Spinal cord (tissue), 10 donors: ENCODE measurements at places on chromosomes 6 and 20.

GRCh38 chr20:2911200-2911599 lies 37.9 kb downstream of the PTPRA start:
- DNase-seq = no peak

- no peak for DNase-seq
Observed at GRCh38 chr6:16903470-16903869, 142.2 kb upstream of the ATXN1 start.

DNA sequence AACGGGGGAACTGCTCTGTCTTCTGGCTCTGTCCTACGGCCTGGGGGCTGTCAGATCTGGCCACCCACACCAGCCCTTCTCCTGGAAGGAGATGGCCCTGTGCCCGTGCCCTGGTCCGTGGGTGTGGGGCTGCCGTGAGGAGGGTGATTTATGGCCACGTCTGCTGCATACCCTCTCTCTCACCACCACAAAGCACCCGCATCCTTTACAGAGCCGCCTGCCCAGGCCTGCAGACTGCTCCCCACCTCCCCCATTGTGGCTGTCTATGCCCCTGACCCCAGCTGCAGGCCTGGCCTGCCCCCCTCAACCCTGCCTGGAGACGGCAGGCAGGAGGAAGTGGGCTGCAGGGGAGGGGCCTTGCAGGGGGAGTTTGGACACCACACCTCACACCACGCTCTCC lies 72.7 kb upstream of the GATA5 start:
- DNase-seq = no peak

- no peak for DNase-seq
Observed at GRCh38 chr6:148543540-148543939, 200.9 kb downstream of the SASH1 start.

DNA sequence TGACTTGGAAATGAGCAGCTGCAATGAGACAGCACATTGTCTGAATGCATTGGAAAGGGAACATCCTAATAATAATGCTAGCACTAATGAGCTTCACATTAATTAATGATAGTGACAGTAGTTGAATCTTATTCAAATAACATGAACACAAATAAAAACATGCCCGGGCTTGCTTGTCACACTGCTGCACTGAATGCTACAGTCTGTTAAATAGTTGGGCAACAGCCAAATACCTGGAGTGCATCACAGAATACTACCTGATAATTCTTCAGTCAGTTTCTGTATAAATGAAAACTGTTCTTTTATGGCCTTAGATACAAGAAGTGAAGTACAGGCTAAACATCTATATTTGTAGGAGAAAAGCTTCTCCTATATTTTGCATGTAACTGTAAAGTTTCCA lies 458.7 kb downstream of the RNF144B start:
- no peak for DNase-seq

DNA sequence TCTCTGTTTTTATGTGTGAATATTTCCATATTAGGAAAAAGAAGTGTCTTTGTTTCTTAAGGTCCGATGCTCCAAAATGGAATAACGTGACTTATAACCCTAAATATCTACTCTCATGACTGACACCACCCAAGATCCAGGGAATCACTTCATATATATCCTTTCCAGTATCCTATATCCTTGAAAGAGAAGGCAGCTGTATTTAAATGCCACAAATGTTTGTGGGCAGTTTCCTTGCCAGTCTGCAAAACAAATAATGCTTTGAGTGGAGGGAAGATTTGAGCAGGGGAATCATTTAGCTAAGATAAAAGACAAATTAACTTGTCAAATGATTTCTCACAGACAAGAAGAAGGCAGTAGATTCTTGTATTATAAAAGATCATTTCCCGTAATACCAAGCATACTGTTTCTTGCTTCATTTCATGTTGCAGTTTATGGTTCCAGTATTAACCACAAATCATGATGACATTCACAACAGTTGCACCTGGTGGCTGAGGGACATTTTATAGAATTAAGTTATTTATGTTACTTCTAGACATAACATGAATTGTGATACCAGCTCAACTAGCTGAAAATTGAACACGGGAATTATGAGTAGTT lies 30.0 kb upstream of the FABP7 start:
- no peak for DNase-seq

- no peak for DNase-seq
Observed at GRCh38 chr6:157514659-157515496, 133.9 kb downstream of the ZDHHC14 start.

- no peak for DNase-seq
Observed at GRCh38 chr6:138442663-138443062, 38.6 kb downstream of the HEBP2 start.

DNA sequence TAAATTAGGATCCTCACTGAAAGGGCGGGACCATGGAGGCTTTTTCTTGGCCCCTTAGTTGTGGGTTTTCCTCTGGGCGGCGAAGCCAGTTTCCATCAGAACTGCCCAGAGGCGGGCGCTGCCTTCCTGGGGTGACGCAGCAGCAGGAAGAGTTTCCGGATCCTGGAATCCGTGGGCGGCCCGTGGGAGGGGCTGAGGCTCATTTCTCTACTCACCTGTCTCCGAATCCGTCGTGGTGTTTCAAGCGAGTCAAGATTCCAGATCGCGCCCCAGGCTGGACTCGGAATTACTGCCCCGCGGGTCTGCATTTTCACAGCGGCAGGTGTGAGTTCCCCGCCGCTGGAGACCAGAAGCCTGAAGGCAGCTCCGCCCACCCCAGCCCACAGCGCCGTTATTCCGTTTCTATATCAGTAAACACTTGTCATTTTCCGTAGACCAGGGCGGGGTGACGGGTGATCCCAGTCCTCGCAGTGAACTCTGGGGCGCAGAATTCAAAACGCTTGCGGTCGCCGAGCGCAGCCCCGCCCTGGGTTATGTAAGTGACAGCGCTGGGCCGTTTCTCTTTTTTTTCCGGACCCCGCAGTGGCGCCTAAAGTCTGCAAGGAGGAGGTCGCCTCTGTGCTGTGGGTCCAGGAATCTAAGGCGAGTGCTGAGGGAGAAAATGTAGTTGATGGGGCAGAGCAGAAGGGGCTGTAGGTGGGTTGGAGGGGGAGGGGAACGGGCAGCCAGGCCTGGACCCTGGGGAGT lies 27.2 kb upstream of the POU5F1 start:
- peak; percentile 45 for DNase-seq

GRCh38 chr6:115821798-115822197 lies 238.9 kb downstream of the FRK start:
- DNase-seq = no peak

DNA sequence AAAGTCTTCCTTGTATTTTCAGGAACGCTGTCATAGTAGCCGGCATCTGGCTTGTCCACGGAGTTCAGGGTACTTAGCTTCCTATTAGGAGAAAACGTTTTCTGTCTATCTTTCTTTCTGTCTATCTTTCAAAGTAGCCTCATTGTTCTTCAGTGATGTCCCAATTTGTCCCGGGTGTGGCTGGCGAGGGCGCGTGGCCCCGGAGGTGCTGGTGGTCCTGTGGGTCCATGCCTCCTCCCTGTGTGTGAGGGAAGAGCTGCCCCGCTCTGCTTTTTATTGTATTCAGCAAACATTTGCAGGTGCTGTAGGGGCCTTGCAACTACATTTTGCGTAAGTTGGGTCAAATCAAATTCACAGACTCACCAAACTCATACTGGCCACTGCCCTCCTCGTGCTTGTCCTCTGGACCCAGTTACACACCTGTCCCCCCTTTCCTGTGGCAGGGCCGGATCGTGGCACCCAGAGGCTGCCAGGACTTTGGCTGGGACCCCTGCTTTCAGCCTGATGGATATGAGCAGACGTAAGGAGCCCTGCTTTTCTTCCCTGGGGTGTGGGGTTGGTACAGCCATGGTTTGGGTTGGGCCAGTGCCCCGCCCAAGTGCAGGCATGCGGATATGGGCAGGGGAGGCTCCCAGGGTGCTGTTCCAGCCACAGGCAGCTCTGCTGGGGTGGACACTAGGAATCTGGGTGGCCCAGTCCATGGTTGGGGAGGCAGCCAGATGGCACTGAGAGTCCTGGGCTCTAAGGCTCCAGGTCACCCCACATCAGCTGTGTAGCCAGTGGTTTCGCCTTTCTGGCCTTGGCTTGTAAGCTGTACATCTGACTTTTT lies 12.3 kb downstream of the ITPA start:
- DNase-seq = no peak

GRCh38 chr6:68635706-68636513 lies 828 bp downstream of the ADGRB3 start:
- peak; percentile 84 for DNase-seq

DNA sequence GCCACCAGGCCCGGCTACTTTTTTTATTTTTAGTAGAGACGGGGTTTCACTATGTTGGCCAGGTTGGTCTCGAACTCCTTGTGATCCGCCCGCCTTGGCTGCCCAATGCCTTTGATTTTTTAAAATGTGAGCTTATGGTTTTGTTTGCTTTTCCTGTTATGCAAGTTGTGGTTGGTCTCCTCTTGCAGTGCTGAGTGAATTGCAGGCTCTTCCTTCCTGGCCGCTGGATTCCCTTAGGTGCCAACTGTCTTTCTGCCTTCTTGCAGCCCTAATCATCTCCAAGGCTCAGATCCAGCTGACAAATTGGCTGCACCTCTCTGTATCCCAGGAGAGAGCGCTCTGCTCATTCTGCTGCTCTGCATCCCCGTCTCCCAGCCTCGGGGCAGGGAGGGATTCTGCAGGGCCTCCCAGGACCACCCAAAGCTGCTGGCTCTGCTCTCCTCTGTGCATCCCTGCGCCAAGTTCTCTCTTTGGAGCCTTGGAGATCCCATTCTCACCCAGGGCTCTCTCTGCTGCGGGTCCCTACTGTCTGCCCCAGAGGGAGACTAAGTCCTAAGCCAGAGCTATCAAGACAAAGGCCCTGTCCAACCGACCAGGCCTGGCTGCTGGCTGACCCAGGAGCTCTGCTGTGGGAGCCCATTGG lies 14.1 kb upstream of the EMILIN3 start:
- peak; percentile 76 for DNase-seq

DNA sequence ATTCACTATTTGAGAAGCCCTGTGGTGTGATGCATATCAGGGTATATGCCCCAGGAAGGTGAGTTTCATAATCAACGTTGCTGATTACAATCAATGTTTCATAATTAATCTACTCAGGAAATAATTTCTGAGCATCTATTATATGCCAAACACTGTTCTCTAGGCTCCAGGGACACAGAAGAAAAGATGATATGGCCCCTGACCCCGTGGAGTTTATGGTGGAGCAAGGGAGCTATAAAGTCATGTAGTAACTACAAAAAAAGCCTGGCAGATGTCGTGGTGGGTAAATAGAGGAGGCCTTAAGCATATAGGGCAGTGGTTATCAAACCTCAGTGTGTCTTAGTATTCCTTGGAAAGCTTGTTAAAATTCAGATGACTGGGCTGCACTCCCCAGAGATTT lies 40.1 kb upstream of the BCAS1 start:
- DNase-seq = no peak

DNA sequence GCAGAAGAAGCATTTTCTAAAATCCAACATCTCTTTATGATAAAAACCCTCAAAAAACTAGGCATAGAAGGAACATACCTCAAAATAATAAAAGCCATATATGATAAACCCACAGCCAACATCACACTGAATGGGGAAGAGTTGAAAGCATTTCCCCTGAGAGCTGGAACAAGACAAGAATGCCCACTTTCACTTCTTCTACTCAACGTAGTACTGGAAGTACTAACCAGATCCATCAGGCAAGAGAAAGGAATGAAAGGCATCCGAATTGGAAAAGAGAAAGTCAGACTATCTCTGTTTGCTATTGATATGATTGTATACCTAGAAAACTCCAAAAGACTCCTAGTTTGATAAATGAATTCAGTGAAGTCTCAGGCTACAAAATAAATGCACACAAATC lies 7.9 kb upstream of the CDK19 start:
- no peak for DNase-seq

GRCh38 chr20:35465976-35466375 lies 10.6 kb downstream of the CEP250 start:
- no peak for DNase-seq

- no peak for DNase-seq
Observed at GRCh38 chr6:6131492-6132109, 124.9 kb upstream of the NRN1 start.

DNA sequence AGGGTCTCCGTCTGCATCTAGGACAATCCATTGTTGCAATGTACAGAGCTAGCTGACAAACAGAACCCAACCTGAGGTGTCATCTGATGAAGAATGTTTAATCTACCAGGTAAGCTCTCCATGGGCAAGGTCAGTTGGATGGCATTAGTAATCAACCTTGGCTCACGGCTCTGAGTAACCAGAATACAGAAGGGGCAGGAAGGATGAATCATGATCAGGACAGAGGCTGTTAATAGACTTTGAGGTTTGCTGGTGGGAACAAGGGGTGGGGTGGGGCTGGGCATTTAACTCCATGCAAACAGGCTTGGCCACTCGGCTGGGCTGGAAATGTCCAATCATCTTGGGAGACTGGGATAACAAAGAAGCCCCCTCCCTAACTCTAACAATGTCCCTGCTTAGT lies 77.1 kb upstream of the MRPS10 start:
- no peak for DNase-seq

DNA sequence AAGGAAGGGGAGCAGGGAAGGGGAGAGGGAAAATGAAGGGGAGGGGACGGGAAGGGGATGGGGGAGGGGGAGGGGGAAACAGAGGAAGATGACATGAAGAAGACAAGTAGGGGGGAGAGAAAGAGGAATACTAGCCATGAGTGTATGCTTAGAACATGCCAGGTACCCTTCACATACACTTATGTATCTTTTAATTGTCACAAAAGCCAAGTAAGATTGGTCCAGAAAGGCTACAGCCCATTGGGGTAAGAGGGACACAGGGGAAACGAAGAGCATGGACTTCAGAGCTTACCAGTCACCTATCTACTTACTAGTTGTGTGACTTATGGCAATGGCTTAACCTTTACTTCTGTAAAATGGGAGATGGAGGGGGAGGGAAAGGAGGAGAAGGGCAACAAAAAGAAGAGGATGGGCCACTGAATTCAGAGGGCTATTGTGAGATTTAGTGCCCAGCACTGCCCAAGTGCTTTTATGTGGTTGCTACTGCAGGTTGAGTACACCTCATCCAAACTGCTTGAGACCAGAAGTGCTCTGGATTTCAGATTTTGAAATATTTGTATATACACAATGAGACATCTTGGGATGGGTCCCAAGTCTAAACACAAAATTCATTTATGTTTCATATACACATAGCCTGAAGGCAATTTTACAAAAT lies 90.3 kb downstream of the ARHGAP18 start:
- DNase-seq = no peak

DNA sequence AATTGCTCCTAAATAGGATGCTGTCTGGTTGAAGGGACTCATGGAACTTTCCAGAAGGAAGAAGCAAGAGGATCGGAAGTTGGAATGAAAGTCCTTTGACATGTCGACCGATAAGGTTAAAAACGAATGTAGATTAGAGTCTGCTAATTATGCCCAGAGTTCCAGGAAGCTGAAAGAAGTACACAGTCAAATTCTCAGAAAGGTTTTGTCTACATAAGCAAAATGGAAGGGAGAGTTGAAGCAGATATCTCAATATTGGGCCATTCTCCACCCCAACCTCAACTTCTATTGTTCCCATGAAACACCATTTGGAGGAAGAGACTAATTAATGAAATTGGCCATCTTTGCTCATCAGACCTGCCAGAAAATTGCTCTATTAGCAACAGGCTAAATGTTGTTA lies 64.0 kb downstream of the CAP2 start:
- no peak for DNase-seq

GRCh38 chr6:167510648-167511047 lies 185.8 kb downstream of the TTLL2 start:
- DNase-seq = no peak
